AG10803 (cell line): ENCODE measurements at places on chromosomes 5 and 9.

- DNase-seq = peak; percentile 26
Observed at GRCh38 chr9:71072587-71072986, 48.8 kb downstream of the TRPM3 start.

- DNase-seq = no peak
Observed at GRCh38 chr5:143135832-143136551, 267.5 kb downstream of the NR3C1 start.

- no peak for DNase-seq
Observed at GRCh38 chr5:53180538-53180937, 71.0 kb upstream of the MOCS2 start.

GRCh38 chr9:132048201-132048600, 31.5 kb downstream of the MED27 start:
- no peak for DNase-seq

- peak; percentile 92 for DNase-seq
Observed at GRCh38 chr9:123063177-123063598, 29.7 kb downstream of the GPR21 start.

- peak; percentile 62 for DNase-seq
Observed at GRCh38 chr9:26292943-26293342, 599.7 kb downstream of the CAAP1 start.

- DNase-seq = no peak
Observed at GRCh38 chr5:58872670-58873273, 289.9 kb downstream of the RAB3C start.

DNA sequence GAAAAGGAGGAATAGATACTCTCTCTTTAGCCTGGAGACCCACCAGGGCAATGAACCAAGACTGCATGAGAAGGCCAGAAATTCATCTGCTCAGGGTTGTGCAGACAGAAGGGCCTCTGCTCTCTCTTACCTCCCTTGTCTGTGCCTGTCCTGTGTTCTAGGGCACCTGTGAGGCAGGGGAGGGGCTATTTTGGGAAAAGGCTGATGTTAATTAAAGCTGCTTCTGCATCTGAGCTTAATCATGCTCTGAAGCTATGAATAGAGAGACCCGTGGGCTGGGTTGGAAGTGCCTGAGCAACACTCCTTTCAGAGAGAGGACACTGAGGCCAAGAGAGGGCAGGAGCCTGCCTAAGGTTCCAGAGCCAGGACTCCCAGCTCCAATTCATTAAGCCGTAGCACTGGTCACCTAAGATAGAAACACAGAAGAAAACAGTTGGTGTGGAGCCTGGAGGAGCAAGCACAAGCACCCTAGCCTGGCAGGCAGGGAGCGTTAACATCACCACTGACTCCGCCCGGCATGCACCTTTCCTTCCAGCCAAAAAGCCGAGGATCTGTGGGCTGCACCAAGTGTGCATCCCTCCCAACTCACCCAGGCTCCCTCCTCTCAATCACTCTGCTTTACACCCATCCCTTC, 31.4 kb upstream of the STING1 start:
- no peak for DNase-seq

DNA sequence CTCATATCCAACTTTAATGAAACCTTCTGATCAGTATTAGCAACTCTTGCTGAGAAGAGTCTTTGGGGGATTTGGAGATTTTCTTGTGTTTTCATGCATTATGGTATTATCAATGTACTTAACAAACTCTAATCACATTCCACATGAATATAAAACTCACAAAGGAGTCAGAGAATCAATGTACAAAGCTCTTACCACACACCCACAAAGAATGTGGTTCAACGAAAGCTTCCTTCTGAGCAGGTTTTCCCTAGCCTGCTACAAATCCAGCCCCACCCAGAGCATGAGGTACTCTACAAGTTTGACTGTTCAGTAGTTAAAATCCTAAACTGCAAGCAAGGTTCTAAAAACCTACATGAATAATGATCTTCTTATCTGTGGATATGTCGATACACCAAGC, 210.1 kb downstream of the TARS1 start:
- DNase-seq = peak; percentile 36

- DNase-seq = no peak
Observed at GRCh38 chr9:219670-220365, 5.2 kb downstream of the DOCK8 start.

- no peak for DNase-seq
Observed at GRCh38 chr5:141477044-141477575, 1.3 kb downstream of the PCDHGC3 start.

DNA sequence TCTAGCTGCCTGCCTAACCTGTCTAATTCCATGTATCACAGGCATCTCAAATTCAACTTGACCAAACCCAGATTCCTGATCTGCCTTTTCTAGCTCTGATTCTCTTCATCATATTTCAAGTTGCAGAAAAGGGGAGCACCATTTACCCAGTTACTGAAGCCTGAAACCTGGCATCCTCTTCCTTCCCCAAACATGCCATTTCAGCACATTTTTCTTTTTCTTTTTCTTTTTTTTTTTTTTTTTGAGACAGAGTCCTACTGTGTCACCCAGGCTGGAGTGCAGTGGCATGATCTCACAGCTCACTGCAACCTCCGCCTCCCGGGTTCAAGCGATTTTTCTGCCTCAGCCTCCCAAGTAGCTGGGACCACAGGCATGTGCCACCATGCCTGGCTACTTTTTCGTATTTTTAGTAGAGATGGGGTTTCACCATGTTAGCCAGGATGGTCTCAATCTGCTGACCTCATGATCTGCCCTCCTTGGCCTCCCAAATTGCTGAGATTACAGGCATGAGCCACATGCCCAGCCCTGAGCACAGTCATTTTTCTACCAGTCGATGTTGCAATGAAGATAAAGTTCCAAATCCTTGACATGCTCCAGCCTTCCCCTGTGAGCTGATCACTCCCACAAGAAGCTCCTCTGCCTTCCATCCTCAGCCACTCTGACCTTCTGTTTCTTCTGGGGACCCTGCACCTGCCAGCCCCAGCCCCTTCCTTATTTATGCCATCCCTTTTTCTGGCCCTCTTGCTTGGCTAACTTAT, 32.2 kb downstream of the ACER2 start:
- DNase-seq = peak; percentile 29

GRCh38 chr9:125262294-125262991, 817 bp downstream of the GAPVD1 start:
- no peak for DNase-seq

DNA sequence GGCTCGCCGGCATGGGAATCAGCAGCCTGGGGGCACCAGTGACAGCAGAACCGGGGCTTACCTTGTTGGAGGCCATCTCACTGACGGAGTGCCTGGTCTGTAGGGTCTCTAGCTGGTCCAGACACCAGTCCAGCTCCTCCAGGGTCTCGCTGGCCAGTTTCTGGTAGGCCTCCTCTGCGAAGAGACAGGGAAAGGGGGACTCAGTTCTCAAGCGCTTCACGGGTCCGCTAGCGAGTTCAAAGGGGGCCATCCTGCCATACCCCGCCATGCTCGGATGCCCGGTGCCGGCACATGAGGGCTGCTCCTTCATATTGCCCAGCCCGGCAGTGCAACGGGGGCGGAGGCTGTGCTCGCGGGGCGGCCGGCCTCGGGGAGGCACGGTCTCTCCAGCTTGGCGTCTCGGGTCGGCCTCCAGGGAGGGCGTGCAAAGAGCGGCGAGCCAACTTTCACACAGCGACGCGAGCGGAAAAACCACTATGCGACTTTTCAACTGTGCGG, 456.0 kb downstream of the RAB3C start:
- no peak for DNase-seq

GRCh38 chr5:83731638-83732037, 11.0 kb upstream of the HAPLN1 start:
- no peak for DNase-seq

DNA sequence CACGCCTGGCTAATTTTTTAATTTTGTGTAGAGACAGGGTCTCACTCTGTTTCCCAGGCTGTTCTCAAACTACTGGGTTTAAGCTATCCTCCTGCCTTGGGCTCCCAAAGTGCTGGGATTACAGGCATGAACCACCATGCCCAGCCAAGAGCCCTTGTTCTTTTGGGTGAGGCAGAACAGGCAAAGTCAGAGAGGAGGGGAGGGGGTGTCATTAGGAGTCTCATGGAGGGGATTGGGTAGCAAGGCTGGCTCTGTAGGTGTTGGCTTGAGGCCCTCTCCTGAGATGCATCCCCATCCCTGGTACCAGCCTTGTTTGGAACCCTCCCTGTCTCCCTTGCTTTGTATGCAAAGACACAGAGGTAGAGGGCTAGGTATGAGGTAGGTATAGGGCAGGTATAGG, 24.1 kb downstream of the GSN start:
- DNase-seq = no peak

GRCh38 chr5:151224372-151224771, 480 bp upstream of the CCDC69 start:
- no peak for DNase-seq

GRCh38 chr9:137342482-137342881, 40.4 kb upstream of the NRARP start:
- no peak for DNase-seq

GRCh38 chr9:99414321-99414720, 192.2 kb downstream of the SEC61B start:
- DNase-seq = peak; percentile 33

DNA sequence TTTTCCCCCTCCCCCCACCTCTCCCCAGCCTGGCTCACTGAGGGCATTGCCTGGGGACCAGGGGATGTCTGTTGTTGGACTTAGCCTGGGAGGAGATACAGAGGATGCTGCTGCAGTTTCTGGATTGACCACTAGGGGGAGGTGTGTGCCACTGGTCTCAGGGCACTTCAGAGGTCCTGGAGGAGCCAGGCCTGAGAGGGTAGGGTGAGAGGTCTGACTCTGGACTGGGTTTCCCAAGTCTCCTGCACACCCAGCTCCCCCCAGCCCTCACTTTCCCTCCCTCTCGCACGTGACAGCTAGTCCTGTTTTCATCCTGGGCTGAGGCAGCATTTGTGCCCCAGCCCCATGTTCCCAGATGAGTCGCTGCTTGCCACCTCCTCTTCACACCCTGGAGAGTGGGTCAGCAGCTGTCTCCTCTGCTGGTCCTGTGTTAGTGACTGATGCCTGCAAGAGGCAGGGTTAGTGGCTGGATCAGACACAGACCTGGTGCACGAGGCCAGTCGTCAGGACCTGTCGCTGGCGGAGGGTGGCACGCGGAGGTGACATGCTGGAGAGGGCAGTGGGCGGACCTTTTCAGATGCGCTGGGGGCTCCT, 4.4 kb downstream of the IL3 start:
- peak; percentile 61 for DNase-seq

- DNase-seq = no peak
Observed at GRCh38 chr5:147487031-147487750, 22.7 kb downstream of the DPYSL3 start.

DNA sequence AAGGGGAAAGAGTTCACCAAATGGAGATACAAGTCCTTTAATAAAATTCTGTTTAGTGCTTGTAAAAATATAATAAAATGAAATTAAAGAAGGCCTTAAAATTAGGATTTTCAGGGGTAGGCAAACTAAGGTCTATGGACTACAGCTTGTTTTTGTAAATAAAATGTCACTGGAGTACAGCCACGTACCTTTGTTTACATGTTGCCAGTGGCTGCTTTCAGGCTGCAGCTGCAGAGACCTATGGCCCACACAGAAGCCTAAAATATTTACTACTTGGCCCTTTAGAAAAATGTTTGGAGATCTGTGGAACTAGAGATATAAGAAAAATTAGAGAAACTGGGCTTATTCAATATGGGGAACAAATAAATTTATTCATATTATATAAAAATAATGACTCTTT, 122.8 kb downstream of the RPS23 start:
- no peak for DNase-seq
